Large intestine (tissue), 12 donors: ENCODE measurements at places on chromosomes 1 and 21. TPM values are rescaled to one million over a fixed set of nuclear protein-coding genes. Genes with fewer than 3 reads are reported as not detected.

The ATP6V1G3 gene
- polyA plus RNA-seq = not detected

The ADCY10 gene
- polyA plus RNA-seq = 0.25 TPM

DNA sequence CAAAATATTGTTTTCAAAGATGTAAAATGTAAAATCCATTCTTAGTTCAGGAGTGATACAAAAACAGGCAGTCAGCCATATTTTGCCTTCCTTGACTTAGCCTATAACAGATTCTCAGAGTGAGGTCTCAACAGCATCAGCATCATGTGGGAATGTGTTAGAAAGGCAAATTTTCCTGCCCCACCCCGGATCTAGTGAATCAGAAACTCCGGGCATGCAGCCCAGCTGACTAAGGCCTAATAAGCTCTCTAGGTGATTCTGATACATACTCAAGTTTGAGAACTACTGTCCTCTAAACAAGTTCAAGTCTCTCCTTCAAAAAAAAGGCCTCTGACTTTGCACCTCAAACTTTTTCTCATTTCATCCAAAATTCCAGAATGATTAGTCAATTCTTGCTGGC, 46.9 kb upstream of the PRRC2C start:
- DNase-seq = no peak

The CAMSAP2 gene
- 17.9 TPM for polyA plus RNA-seq

The KIF26B gene
- 3.9 TPM for polyA plus RNA-seq

GRCh38 chr1:230228236-230228897, 161.3 kb downstream of the GALNT2 start:
- no peak for DNase-seq

DNA sequence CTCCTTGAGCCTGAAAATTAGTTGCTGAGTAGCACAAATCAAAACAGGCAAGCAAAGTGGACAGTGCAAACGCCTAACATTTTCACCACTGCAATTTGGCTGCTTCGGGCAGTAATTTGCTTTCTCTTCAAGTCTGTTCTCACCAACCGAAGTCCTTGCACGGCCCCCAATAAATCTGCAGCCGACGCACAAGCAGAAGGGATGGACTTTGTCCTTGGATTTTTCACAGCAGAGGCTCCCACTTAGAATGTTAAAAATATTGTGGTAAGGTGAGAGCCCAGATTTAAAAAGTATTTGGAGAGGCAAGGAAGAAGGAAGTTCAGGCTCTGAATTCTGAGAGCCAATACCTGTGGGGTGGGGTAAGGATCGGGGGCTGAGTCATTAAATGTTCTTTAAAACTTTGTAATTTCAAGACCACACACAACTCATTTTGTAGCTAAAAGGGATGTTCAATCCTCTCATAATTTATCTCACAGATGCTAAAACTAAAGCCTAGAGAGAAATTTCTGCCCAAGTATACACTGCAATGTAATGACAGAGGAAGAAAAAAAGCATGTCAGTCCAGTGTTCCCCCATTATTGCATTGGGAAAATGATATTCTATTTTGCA, 6.2 kb downstream of the CD247 start:
- DNase-seq = peak; percentile 55

- DNase-seq = peak; percentile 37
Measured at GRCh38 chr1:19081218-19081893, 124.9 kb upstream of the IFFO2 start.

DNA sequence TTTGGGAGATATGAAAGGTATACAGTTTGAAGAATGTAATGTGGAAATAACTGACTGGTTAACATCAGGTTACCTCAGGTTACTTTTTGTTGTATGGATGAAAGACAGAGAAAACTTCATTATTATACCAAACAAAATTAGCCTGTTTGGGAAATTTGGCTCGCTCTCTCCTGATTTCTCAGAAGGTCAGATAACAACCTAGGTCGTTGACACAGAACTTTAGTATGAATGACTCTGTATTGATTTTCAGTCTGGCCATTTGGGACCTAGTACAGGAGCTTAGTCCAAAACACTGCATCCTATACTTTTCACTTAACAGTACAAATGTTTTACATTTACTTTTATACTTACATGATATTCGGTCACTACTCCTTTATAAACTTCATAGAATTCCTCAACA, 128.3 kb downstream of the ATP1B1 start:
- no peak for DNase-seq

DNA sequence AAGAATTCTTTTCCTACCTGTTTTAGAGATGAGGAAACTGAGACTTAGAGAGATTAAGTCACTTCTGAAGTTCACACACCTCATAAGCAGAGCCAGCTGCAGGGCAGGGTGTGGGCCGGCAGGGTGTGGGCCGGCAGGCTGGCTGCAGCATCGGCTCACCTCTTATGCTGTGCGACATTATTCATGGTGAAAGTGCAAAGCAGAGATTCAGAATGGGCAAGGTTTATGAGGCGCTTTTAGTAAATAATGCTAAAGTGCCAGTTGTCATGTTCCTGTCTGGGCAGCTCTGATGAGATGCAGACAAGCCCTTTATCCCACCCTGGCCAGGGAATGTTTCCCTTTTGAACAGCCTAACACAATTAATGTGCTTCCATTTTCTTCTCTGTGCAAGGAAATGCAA, 14.6 kb downstream of the MAB21L3 start:
- DNase-seq = no peak

DNA sequence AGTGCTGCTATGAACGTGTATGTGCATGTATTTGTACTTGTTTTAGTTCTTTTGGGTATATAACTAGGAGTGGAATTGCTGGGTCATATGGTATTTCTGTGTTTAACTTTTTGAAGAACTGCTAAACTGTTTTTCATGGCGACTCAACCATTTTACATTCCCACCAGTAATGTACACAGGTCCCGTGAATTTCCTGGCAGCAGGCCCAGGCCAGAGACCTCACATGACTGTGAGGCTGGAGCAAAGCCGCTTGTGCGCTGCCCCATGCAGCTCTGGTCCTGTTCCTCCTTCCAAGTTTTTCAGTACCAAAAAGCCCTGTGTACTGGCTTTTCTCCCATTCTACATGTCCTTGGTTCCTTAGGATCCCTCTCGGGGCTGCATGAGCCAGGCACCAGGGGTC, 29.6 kb downstream of the ACOT11 start:
- peak; percentile 83 for DNase-seq

DNA sequence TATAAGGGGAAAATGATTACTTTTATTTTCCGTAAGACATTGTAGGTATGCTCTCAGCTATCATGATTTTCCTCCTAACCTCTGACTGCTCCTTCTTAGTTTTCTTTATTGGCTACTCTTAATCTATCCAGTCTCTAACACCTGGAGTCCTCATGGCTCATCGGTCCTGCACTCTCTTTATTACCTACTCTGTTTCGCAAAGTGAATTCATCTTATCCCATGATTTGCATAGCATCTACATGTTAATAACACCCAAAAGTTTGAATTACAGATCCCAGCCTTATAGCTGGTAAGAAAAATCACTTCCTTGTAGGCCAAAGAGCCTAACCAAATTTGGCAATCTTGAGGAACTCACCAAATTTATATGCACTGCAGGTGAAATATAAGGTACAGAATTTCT, 136.3 kb downstream of the CDC42BPA start:
- DNase-seq = no peak

The STRIP1 gene
- 37.8 TPM for polyA plus RNA-seq

DNA sequence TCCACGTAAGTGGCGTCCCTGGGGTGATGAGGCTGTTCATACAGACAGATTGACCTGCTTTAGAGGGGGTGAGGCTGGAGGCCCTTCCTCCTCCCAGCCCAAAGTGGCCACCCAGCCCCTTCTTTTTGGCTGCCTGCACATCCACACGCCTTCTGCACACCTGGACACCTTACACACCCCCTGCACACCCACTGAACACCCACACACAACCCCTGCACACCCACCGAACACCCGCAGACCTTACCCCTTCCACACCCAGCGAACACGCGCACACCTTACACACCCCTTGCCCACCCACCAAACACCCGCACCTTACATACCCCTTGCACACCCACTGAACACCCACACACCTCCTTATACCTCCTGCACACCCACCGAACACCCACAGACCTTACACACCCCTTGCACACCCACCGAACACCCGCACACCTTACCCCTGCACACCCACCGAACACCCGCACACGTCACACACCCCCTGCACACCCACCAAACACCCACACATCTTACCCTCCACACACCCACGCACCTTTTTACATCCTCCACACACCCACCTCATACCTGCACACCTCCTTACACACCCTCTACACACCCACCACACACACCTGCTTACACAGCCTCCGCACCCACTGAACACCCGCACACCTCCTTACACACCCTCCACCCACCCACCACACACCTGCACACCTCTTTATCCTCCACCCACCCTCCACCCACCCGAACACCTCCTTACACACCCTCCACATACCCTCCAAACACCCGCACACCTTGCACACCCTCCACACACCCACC, 37.7 kb downstream of the COQ8A start:
- DNase-seq = no peak

The SESN2 gene
- 30.4 TPM for polyA plus RNA-seq

- DNase-seq = no peak
Measured at GRCh38 chr1:61287014-61287413, 204.7 kb downstream of the NFIA start.

- no peak for DNase-seq
Measured at GRCh38 chr1:228151180-228151925, 1.6 kb downstream of the GJC2 start.

DNA sequence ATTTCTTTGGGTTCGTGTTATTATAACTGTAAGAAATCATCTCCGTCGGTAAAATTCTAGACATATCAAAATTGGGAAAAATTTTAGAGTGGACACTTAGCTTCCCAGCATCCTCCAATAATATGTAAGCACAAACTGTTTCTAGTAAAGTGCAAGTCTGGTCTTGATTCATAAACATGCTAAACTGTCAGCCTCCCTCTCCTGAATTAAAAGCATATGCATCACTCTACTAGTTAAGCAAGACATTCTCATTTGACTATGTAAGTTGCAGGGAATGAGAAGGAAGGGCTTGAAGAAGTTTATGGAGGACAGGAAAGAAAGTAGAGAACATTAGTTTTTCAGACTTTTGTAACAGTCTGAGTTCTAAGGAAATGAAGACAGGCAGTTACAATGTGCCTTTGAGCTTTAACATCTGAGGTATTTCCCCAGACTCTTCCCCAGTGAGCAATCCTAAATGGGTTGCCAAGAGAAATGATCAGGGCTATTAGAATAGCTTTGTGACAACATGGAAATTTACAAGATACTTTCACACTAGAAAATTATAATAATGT, 90.0 kb downstream of the TYW3 start:
- DNase-seq = no peak

- DNase-seq = no peak
Measured at GRCh38 chr1:246404078-246404477, 103.0 kb downstream of the SMYD3 start.

GRCh38 chr21:17612023-17612564, 607 bp downstream of the BTG3 start:
- DNase-seq = peak; percentile 36

- no peak for DNase-seq
Measured at GRCh38 chr1:168490306-168490705, 53.5 kb downstream of the XCL2 start.

DNA sequence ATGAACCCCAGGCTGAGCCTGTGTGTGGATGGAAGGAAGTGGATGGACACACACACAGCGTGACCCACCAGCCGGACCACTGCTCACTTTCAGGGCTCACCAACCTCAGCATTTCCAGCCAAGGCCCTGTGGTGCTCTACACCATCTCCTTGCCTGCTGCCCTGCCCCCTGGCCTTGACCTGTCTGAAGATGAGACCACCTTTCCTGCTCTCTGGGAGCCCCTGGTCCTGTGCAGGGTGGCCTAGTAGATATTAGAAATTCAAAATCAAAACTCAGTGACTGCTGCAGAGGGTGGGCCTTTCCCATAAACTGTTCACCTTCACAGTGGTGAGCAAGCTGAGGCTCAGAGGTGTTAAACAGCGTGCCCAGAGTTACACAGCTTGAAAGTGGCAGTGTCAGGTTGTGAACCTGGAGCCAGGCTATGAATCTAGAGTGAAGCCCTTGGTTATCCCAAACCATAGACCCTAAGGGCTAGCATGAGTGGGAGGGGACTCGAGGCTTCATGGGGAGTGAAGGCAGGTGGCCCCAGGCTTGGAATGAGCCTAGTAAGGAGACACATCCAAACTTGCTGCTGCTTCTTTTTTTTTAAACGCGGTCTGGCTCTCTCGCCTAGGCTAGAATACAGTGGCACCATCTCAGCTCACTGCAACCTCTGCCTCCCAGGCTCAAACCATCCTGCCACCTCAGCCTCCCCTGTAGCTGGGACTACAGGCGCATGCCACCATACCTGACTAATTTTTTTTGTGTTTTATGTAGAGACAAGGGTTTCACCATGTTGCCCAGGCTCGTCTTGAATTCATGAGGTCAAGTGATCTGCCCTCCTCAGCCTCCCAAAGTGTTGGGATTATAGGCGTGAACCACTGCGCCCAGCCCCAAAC, 41.5 kb downstream of the MAN1C1 start:
- DNase-seq = no peak

DNA sequence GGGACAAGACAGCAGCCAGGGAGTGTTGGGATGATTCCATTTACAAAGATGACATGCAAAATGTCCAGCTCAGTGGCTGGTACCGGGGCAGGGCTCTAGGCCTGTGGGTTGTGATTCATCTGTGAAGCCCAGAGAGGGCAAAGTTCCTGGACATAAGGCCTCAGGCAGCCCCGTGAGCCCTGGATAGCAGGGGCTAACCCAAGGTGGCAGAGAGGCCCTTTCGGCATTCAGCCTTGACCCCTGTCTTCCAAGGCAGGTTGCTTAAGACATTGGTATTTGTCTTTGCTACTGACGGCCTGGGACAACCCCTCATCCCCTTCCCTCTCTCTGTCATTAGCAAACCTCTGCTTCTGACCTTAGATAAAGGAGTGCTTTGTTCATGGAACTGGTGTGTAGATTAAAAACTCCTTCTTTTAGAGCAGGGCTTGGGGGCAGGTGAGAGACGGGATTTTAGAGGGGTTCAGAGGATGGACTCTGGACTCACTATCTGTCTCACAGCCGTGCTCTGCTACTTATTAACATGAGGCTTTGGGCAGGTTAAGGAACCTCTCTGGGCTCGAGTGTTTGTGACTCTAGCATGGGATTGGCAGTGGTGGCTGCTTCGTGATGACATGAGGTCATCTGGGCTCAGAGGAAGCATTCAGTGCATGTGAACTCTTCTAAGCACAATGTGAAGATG, 36.3 kb downstream of the TMEM51 start:
- peak; percentile 98 for DNase-seq

The MASP2 gene
- 5.8 TPM for polyA plus RNA-seq

- no peak for DNase-seq
Measured at GRCh38 chr1:112982853-112983536, 27.0 kb upstream of the SLC16A1 start.

The PCNT gene
- 17.9 TPM for polyA plus RNA-seq

DNA sequence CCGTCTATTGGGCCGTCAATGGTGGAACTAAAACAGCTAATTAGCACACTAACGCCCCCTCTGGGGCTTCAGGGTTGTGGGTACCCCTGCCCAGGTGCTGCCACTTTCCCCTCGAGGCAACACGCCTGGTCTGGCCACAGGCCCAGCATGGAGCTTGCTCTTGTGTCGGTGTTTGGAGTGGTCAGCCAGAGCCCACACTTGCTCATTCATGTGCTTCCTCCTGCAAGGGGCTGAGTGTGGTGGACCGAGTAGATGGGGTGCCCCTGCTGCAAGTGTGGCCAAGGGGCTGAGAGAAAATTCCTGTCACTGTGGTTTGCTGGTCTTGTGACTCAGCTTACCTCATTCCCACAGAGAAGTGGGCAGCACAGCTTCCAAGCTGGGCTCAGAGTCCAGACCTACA, 25.7 kb downstream of the HTR6 start:
- DNase-seq = no peak

The ZNF695 gene
- polyA plus RNA-seq = 1.5 TPM

The LAD1 gene
- 96.4 TPM for polyA plus RNA-seq

The PGBD5 gene
- polyA plus RNA-seq = 1.6 TPM
